ENCODE measurements at places on chromosomes 6 and 20.

- no peak for DNase-seq
Measured at GRCh38 chr6:158194487-158195280, 26.5 kb downstream of the GTF2H5 start.

DNA sequence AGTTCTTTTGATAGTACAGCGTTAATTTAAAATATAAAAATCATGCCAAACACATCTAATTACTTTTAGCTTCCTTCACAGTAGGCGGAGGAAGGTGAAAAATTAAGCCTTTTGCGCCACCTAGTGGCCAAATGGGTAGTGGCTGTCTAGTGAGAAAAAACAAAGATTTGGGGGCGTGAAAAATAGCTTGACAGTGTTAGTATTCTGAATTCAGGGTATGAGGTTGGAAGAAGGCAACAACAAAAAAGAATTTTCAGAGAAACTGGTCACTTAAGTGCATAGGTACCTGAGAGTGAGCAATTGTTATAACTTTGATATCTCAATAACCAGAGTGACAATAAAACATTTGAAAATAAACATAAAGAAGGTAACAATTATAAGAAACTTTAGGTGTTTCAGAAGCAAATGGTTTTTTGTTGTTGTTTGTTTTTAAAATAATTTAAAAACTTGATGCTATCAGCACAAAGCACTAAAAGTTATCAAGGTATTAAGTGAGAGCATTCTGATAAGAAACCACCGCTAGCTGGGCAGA lies 14.3 kb downstream of the PSMB9 start:
- peak; percentile 84 for DNase-seq

- no peak for DNase-seq
Measured at GRCh38 chr6:56050530-56051201, 175.3 kb upstream of the BMP5 start.

DNA sequence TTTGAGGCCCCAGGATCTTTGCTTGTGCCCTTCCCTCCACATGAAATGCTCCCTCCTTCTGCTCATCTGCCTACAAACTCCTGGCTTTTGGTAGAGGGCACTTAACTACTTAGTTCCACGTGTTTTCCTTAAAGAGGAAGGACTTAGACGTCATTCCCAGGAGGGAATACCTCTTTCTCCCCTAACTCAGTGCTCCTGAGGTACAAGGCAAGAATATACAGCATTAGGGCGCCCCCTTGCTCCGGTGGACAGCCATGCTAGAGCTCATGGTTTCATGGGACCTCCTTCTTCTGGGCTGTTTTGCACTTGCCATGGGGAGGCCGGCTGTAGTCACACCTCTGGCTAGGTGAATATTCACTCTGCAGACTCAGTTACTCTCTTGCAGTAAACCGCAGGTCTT lies 93.8 kb upstream of the LY86 start:
- DNase-seq = no peak

GRCh38 chr6:84767526-84768201 lies 3.3 kb upstream of the TBX18 start:
- no peak for DNase-seq

GRCh38 chr20:63409834-63410435 lies 48.8 kb upstream of the CHRNA4 start:
- no peak for DNase-seq

- DNase-seq = no peak
Measured at GRCh38 chr6:143279385-143279784, 171.1 kb downstream of the ADAT2 start.

- DNase-seq = no peak
Measured at GRCh38 chr20:59101961-59102360, 59.4 kb upstream of the PRELID3B start.

- DNase-seq = no peak
Measured at GRCh38 chr20:43904827-43905177, 9.8 kb upstream of the TOX2 start.

- DNase-seq = no peak
Measured at GRCh38 chr6:98433325-98434056, 400.9 kb upstream of the POU3F2 start.

DNA sequence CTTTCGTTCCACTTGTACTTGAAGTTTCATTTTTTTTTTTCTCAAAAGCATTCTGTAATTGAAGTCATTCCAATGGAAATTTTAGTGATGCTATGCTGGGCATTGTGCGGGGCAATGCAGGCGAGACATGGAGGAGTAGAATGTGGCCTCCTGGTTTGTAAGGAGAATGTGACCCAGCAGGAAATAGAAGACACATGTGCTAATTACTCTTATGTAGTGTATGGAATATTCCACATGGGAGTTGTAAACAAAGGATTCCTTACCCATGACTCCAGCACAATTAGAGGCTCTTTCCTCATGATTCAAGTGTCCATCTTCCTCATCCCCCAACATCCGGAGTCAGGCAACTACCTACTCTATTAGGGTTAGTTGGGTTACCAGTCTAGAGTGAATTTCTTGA lies 14.9 kb upstream of the RFPL4B start:
- DNase-seq = no peak
